ENCODE measurements at places on chromosomes 16 and 17. TPM values are rescaled to one million over a fixed set of nuclear protein-coding genes. Genes with fewer than 3 reads are reported as not detected.

ZP2 gene
- not detected for total RNA-seq

APOBR gene
- 0.05 TPM for total RNA-seq

FOXJ1 gene
- total RNA-seq = 0.40 TPM

CALCOCO2 gene
- total RNA-seq = 77.6 TPM

ITGAD gene
- total RNA-seq = not detected

SLC43A2 gene
- 3.9 TPM for total RNA-seq
